Amniotic epithelial cell (primary cell): ENCODE measurements at places on chromosomes 12 and 14.

- peak; percentile 92 for DNase-seq
These were observed 43.2 kb downstream of the PLEKHG7 start for GRCh38 chr12:92745856-92746550.

DNA sequence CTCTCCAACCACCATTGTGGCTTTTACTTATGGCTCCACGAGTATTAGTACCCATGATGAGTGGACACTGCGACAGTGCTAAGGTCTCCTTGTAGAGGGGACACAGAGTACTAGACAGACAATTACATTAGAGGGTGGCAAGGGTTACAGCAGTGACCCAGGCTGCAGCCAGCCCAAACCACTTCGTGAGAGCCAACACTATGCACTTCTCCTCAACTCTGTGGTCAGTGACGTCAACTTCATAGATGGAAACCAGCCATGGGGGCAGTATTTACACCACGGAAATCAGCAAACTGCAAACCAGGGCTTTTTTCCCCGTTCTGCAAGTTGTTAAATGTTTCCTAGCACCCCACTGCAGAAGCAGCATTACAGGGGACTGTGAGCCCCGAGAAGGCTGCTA lies 61.6 kb upstream of the ZFP36L1 start:
- DNase-seq = no peak

DNA sequence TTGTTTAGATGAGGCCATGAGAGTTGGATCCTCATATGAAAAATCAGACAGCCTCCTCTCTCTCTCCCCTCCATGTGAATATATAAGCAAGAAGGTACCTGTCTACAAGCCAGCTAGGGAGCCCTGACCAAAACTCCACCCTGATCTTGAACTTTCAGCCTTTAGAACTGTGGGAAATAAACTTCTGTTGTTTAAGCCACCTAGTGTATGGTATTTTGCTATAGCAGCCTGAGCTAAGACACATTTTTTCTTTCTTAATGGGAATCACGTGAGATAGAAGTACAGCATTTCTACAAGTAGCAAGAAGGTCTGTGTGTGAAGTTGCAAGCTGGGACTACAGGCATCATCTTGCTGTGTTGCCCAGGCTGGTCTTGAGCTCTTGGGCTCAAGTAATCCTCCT lies 16.3 kb upstream of the ABHD12B start:
- DNase-seq = peak; percentile 54

GRCh38 chr14:28751467-28752058 lies 15.0 kb upstream of the FOXG1 start:
- peak; percentile 61 for DNase-seq

DNA sequence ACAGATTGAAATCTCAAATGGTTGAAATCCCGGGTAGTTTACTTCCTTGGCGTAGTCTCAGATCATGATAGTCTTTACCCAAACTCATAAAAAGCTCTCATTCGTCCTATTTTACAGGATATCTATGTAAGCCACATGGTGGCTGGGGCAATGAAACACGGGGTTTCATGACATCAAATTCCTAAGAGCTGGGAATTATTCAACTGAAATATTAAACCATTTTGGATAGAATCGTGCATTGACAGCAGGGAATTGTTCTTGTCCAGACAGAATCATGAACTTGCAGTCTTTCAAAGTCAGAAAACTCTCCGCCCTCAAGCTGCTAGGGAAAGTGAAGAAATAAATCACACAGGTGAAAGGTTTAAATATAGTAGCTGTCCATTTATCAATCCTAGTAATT lies 33.2 kb upstream of the PRKAB1 start:
- no peak for DNase-seq

DNA sequence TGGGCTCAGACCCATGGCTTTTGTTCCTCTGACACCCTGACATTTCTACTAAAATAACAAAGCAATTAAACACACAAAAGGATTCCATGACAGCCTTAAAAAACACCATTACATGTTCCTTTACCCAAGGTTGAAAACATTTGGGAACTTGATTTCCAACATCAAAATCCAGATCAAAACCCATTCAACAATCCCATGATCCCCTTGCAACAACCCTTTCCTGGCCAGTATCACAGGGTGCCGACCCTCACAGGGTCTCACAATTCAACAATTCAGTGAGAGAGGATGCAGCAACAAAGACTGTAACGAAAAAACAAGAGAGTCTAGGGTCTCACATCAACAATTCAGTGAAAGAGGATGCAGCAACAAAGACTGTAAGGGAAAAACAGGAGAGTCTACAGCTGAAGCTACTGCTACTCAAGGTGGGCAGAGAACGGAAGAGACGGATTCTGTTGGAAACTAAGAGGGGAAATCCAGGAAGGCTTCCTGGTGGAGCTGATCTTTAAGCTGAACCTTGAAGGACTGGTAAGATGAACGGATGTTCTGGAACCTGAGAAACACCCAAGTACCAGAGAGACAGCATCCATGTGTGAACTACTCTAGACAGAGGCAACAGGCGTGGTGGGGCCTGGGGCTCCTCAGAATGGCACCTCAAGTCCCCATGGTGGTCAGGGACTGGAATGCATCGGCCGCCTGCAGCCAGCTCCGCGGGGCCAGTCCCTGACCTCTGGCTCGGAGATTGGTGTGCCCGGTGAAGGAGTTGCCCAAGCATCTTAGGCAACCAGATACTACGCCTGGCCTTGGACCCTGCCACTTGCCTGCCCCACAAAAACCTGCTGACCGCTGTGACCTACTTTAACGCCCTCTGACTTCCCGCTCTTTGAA lies 22.7 kb upstream of the ZFP36L1 start:
- peak; percentile 11 for DNase-seq

GRCh38 chr14:89164168-89165073 lies 252.6 kb downstream of the FOXN3 start:
- DNase-seq = no peak

GRCh38 chr14:69193721-69194120 lies 2.4 kb downstream of the EXD2 start:
- no peak for DNase-seq

- DNase-seq = no peak
These were observed 236.5 kb downstream of the FOXN3 start for GRCh38 chr14:89180546-89180945.

DNA sequence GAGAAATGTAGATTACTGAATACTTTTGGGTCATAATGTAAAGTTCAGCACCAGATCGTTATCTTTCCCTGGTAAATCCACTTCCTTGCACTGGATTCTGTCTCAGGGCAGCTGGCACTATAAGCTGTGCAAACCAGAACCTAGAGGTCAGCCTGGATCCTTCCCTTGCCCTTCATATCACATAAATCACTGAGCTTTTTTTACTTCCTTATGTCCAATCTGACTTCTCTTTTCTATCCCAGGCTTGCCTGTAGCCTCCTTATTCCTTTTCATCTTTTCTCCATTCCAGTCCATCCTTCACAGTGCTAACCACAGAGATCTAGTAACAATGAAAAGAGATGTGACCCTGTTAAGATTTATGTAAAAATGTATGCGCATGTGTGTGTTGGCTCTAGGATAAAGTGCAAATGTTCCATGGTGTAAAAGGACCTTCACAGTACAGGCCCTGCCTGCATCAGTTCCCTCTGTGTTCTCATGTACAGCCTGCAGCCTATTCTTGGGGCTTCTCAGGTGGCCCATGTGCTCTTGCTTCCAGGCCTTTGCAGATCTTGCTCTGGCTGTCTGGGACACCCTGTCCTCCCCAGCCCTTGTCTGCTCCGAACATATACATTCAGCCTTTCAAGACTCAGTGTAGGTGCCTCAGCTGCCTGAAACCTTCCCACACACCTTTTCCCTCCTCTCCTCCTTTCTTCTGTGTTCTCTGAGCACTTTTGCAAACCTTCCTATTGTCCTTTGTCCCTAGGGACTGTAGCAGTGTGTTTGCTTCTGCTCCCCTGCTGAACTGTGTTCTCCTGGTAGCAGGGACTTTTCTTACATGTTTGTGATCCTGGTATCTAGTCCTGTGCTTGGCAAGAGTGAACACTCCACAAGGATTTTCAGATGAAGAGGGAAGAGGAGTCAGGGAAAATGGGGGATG lies 30.0 kb downstream of the PELI2 start:
- DNase-seq = peak; percentile 20

GRCh38 chr14:74551431-74552371 lies 58.1 kb downstream of the ISCA2 start:
- no peak for DNase-seq

DNA sequence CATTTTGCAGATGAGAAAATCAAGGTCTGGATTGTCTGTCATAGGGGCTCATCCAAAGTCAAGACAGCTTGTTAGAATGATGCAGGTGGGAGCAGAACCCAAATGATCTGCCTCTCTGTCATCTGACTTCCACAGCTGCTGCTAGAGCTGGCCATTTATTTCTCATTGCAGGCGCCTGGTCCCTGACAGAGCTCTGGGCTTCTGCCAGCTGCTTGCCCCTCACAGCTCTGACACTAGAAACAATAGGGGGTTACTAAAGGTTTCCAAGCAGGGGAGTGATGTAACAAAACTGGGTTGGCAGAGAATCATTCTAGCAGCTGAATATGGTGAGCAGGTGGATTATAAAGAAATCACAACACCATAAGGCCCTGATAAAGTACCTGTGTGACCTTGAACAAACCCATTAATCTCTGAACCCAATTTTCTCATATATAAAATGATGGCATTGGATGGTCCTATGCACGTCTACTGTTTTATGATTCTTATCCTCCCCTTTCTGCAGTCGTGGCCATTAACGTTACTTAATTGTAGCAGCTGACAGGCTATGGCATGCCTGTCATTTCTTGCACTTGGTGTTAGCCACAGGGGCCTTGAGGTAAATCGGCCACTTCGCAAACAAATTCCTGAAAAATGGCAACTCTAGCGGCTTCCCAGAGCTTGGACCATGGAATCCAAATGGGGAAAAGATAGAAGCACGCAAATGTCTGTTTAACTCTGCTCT lies 134.6 kb downstream of the RMST start:
- DNase-seq = no peak

GRCh38 chr12:72139411-72139810 lies 132.8 kb upstream of the TRHDE start:
- DNase-seq = no peak

- no peak for DNase-seq
These were observed 402.3 kb downstream of the NUAK1 start for GRCh38 chr12:105736498-105736897.

- no peak for DNase-seq
These were observed 409.0 kb upstream of the DCN start for GRCh38 chr12:91591639-91591987.

DNA sequence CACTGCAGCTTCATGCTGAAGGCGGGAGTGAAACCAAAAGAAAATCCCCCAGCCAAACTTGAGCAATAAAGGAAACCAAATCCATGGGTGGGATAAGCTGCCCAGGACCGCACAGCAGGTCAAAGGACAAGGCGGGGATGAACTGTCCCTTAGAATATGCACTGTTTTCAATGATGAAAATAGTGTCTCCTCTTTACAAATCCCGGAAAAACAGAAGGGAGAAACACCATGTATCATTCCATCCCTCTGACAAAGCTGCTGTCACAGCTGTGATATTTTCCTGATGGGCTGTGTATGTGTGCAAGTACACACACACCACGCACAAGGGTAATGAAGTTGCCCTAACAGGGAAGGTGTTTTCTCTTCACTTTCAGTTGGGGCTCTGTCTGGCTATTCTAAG lies 70.3 kb downstream of the ACTN1 start:
- peak; percentile 26 for DNase-seq

DNA sequence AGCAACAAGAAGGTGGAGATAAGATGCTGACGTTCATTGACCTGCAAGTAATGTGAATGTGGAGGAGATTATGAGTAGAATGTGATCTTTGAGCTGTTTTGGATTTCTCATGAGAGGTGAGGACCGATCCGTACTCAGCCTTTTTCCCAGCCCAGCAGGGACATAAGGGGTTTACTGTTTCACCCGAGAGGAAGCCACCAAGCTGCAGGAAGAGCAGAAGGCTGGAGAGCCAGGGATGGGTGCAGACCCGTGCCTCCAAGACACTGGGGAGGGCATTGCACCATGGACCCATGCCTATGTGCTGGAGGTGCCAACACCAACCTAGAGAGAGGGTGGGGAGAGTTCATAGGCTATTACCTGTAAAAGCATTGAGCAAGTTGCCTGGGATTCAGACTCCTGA lies 206.0 kb upstream of the DIO3 start:
- peak; percentile 41 for DNase-seq

DNA sequence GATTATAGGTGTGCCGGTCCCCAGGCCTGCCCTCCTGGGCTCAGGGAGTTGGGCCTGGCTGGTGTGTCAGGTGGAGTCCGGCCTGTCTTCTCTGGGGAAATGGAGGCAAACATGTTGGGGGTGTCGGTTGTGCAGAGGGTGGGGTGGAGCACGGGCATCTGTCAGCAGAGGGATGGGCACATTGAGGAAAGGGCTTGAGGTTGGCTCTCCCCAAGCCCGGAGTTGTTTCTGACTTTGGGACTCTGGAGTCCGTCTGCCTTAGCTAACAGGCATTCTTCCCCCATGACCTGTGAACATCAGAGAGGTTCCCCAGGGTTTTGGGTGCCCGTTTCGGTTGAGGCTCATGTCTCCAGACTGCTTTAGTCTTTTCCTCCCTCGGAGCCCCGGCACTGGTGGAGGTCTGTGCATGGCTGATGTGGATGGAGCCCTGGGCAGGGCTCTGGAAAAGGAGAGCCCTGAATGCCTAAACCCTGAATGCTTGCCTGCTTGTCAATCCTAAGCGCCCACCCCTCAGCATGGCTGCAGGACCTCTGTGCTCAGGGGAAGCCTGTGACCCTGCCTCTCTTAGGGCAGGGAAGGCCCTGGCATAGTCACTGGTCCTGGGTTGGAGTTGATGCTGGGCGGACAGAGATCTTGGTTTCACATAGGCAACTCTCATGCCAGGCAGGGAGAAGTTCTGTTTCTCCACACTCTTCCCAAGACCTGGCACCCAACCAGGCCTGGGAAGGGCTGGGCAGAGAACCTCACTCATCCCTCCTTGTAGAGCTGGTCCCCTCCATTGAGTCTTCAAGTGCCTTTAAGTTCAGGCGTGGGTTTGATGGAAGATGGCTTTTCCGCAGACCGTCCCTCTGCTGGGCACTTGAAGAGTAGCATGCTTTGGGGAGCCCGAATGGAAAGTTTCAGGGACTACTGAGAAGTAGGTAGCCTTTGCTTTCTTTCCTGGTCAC lies 12.9 kb downstream of the NYNRIN start:
- DNase-seq = peak; percentile 60

- DNase-seq = no peak
These were observed 561.6 kb downstream of the RERGL start for GRCh38 chr12:17528394-17528793.

DNA sequence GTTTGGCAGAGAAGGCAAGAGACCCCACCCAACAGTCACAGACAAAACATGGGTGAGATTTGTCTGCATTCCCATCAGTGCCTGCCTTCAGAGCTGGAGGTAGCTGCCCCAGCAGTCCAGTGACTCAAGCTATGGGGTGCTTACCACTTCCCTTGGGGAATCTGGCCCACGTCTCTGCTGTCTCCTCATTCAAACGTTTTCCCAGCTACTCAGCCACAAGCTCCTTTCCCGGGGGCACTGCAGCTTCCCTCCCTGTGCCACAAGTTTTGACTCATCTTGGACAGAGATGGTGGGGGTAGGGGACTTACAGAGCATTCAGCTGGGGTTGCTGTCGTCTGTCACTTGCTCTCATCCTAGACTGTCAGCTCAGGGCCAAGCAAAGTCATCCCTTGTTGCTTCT lies 66.6 kb downstream of the FBXL14 start:
- peak; percentile 54 for DNase-seq
